ENCODE measurements at places on chromosomes 3 and 15. TPM values are rescaled to one million over a fixed set of nuclear protein-coding genes. Genes with fewer than 3 reads are reported as not detected.

Gene IFT57
- polyA plus RNA-seq = 33.3 TPM

Gene SPINK8
- not detected for polyA plus RNA-seq

- DNase-seq = no peak
These were observed 9.0 kb upstream of the LRRFIP2 start for GRCh38 chr3:37183375-37183831.

GRCh38 chr3:53581671-53582070 lies 87.3 kb downstream of the CACNA1D start:
- no peak for DNase-seq

DNA sequence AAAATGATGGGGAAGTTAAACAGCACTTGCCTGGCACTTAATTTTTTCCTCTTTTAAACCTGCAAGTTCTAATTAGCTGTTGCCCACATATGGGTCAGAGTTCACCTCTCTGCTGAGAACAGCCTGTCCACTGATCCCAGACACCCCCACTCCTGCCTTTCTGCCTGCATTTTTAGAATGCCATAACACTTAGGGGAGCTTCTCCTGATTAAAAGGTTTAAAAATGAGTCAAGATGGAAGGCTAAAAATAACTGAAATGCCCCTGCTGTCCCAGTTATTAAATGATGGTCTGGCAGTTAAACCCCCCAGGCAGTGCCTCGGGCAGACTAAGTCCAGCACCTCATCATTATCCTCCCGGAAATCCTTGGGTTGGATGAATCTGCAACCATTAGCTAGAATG lies 913.6 kb upstream of the ARPP21 start:
- DNase-seq = no peak

Gene FILIP1L
- 60.8 TPM for polyA plus RNA-seq

DNA sequence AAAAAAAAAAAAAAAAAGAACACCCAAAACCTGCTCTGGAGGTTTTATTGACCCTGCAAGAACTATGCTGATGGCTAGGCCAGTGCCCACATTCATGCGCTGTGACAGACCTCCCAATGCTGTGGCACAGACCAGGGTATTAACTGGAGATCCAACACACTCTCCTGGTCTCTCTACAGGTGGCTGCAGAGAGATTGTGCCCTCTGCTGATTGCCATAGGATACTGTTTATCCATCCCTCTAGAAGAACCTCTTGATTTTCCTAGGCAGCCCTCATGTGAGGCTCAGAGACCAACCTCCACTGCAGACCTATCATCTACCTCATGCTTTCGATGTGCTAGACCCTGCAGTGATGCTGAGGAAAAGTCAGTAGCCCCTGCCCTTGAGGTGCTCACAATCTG lies 125.5 kb upstream of the TRIM42 start:
- no peak for DNase-seq

Gene HRG
- 0.20 TPM for polyA plus RNA-seq

- DNase-seq = no peak
These were observed 50.7 kb downstream of the STARD5 start for GRCh38 chr15:81273200-81273599.

GRCh38 chr15:90213818-90214204 lies 12.7 kb downstream of the SEMA4B start:
- no peak for DNase-seq

Gene SLC2A2
- polyA plus RNA-seq = not detected

DNA sequence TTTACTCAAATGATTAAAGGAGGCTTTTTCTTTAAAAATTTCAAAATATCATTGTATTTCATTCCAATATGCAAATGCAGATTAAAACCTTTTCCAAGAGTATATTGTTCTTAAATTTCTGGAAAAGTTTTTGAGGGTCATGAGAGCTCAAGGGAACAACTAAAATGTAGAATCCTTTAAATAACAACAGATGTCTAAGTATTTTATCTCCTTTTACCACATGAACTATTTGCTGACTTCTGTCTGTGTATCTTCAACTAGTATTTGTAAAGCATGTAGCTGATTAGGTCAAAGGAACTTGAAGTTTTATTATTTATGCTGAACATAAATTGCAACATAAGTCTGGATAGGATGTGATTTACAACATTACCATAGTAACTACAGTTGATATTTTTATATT lies 402.6 kb downstream of the CNTN6 start:
- peak; percentile 74 for DNase-seq

Gene TNK2
- 113 TPM for polyA plus RNA-seq

Gene CKMT1A
- not detected for polyA plus RNA-seq

DNA sequence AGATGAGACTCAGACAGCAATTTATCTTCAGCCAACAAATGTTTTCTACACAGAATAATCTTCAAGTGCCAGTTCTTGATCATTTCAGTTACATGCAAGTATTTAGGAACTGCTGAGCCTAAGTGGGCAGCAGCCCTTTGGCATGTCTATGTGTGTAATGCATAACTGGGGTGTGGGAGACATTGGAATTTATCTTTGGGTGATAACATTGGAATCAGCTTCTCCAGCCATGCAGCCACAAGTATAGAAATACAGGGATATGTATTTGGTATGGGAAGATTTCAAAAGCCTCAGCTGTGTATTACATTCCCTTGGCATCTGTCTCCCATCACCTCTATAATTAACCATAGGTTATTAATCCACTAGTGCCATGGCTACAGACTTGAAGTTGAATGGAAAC lies 63.4 kb upstream of the FOXP1 start:
- DNase-seq = no peak

- no peak for DNase-seq
These were observed 208.1 kb downstream of the SATB1 start for GRCh38 chr3:18216996-18217395.

GRCh38 chr15:65558336-65558735 lies 28.1 kb downstream of the HACD3 start:
- no peak for DNase-seq

Gene CACNA1D
- 3.1 TPM for polyA plus RNA-seq

DNA sequence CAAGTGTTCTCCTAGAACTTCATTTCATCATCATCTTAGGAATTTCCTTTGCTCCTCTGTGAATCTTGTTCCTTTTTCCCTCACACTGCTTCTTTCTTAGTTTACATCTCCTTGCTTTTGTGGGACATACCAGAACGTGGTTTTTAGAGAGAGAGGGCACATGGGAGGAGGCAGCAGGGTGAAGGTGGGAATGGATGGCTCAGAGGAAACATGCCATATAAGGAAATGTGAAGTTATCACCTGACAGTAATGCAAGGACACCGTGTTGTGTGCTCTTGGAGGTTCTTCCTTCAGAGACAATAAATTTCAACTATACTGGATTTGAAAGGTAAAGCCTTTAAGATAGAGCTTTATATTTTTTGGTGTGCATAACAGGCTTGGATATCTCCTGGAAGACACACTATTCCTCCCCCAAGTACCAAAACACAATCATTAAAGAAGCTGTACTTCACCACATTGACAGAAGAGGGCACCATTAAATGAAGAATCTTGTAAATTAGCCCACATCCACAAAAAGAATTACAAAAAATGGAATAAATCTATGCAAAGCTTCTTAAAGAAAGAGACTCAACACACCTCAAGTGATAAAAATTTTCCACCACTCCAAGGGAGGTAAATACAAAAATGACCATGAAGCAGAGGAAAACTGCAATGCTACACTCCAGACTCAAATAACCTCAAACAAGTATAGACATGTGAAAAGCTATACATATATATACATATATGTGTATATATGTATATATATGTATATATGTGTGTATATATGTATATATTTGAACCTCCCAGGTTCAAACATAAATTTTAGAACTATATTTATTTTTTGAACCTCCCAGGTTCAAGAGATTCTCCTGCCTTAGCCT lies 26.1 kb downstream of the RPL39L start:
- peak; percentile 33 for DNase-seq

DNA sequence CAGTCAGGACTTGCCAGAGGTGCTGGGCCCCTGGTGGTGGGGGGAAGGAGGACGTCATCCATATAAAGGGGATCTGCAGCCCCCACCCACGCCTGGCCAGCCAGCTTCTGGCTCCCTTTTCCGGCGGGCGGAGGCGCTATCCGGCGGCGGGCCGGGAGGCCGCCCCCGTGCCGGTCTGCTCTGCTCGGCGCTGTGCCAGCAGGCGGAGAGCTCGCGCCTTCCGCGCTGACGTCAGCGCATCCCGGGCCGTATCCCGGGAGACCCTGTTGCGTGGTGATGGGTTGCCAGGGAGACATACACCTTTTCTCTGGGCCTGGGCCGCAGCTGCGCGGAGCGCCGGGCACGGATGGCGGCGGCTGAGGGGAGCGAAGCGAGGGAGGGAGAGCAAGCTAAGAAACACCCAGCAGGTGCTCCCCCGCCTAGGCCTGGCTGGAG lies 1.1 kb downstream of the FAM131A start:
- DNase-seq = peak; percentile 93

Gene ANKUB1
- not detected for polyA plus RNA-seq

Gene TM4SF4
- polyA plus RNA-seq = not detected

DNA sequence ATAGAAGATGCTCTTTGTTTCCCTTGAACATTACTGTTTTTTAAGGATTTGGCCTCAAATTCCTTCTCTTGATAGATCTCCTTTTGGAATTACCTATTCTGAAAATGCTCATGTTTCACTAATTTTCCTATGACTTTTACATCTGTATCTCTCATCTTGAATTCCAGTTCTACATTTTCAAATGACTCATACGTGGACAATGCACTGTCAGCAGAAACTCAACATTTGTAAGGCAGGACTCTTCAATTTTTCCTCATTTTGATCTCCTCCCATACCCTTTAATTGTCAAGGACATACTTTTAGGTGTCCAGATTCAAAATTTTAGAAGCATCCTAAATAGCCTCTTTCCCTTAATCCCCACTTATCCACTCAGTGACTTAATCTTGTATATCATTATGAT lies 341.0 kb upstream of the RASGRP1 start:
- DNase-seq = no peak

DNA sequence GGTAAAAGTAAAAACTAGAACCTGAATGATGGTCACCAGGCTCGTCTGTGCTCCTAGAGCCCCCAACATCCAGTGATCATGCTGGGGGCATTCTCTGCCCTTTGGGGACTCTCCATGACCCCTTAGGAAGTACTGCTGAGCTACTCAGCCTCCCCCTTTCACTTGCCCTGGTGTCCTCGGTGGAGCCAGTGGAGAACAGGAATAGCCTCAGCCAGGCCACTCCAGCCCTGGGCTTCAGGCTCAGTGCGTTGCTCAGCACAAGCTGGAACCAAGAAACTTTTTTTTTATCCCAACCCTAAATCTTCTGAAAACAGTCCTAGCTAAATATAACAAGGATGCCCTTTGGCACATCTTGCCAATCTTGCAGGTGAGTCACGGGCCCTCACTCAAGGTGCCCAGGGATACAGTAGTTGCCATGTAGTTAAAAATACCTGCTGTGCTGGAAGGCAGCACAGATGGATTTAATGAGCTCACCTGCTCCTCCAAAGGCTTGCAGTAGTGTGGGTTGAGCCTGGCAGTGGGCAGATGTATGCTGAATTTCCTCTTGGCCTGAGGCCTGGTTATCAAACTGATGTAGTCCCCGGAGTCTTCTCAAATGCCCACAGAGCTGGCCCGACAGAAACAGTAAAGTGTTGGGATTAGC lies 46.9 kb upstream of the TMEM158 start:
- no peak for DNase-seq

Gene SLC12A6
- polyA plus RNA-seq = 25.1 TPM

GRCh38 chr3:53195602-53196574 lies 34.9 kb downstream of the PRKCD start:
- DNase-seq = peak; percentile 18

DNA sequence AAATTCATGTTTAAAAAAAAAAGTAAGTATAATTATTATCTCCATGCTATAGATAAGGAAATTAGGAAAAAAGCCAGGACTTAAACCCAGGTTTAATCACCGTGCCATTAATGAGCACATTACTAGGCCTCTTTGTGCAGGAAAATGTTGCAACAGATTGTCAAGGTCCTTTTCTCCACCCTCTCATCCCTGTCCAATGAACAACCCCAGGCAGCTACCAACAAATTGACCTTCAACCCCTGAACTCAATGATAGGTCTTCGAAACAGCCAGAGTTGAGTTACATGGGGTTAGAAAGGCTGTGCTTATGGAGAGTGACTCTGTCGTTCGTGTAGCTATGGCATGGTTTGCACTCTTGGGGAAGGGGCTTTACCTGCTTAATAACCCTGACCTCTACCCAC lies 84.2 kb upstream of the CTNNB1 start:
- no peak for DNase-seq

- peak; percentile 43 for DNase-seq
These were observed 99.0 kb downstream of the TMCC1 start for GRCh38 chr3:129794311-129795185.

- peak; percentile 81 for DNase-seq
These were observed 162.9 kb downstream of the ITPR1 start for GRCh38 chr3:4656059-4656458.

- DNase-seq = no peak
These were observed 24.6 kb downstream of the FGD5 start for GRCh38 chr3:14843321-14843720.

Gene SLC9C1
- 0.17 TPM for polyA plus RNA-seq

- no peak for DNase-seq
These were observed 12.4 kb downstream of the PFN2 start for GRCh38 chr3:149958171-149958796.

DNA sequence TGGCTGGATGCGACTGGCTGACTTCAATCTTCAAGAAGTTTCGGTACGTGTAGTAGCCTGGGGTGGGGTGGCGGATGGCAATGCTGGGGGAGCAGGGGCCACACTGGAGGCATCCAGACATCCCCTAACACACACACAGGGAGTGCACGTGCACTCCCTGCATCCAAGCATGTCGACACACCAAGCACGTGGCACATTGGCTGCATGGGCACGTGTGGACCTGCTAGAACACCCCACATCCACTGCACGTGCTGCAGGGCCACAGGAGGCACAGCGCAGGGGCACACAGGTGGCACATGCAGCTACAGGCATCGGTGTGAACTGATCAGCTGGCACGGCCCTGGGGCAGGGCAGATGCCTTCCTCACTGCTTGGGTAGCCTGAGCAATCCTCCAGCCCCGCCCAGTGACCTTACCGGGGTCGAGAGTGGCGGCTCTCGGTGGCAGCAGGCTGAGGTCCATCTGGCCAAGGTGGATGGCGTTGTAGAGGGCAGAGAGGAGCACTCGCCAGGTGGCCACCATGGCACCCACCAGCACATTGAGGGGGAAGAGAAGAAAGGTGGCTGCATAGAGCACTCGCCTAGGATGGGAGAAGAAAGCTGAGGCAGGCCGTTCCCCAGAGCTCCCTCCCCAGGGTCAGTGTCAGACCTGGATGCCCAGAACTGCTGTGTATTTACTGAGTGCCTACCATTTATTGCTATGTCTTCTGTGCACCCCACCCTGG lies 7.5 kb downstream of the ISLR start:
- no peak for DNase-seq

DNA sequence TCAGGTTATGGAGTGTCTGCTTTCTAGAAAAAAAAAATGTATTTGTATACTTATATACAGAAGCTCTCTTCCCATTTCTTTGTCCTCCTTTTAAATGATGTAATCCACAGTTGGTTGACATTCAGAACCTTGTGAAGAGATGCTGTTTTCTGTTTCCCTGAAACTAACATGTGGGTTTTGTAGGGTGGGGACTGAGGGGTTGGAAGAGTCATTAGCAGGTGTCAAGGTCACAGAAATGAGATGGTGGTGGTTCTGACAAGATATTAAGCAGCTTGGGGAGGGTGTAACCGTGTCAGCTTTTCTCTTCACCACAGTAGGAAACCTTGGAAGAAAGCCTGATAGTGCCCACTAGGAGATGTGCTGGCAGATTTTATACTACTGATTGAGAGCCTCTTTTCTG lies 2.4 kb downstream of the RASA2 start:
- no peak for DNase-seq
